ENCODE measurements at places on chromosomes 3 and 15. TPM values are rescaled to one million over a fixed set of nuclear protein-coding genes. Genes with fewer than 3 reads are reported as not detected.

RTP3 gene
- total RNA-seq = not detected

COL6A5 gene
- 4.5 TPM for total RNA-seq

MUSTN1 gene
- 7.3 TPM for total RNA-seq

ASB14 gene
- 0.50 TPM for total RNA-seq

DNA sequence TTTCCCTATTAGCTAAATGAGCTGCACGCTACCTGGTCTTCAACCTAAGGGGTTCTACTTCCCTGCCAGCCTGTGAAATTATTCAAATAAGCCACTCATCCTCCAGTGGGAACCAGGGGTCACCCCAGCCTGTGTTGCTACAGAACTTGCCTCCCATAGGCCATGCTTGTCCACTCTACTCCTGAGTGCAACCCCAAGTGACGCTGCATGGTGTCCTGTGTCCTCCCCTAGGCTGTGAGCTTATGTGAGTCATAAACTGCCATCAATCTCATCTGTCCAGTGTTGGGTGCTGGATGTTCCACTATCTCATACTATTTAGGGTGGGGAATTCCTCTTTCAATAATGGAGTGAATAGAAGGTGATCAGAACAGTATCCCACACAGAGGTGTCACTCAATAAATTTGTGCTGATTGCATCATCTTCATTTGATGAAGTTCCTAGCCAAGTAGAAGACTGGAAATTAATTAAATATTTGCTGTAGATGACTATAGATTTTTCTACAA lies 49.8 kb upstream of the SSR3 start:
- DNase-seq = no peak

GRCh38 chr3:60812502-60812901 lies 438.8 kb downstream of the FHIT start:
- no peak for DNase-seq

GRCh38 chr15:33701304-33701696 lies 267.0 kb upstream of the CHRM5 start:
- DNase-seq = no peak

- no peak for DNase-seq
Observed at GRCh38 chr3:121817753-121818152, 17.1 kb downstream of the IQCB1 start.

- DNase-seq = no peak
Observed at GRCh38 chr15:94460624-94461023, 229.3 kb downstream of the MCTP2 start.

GRCh38 chr3:152438181-152438580 lies 169.5 kb downstream of the MBNL1 start:
- DNase-seq = no peak

DNA sequence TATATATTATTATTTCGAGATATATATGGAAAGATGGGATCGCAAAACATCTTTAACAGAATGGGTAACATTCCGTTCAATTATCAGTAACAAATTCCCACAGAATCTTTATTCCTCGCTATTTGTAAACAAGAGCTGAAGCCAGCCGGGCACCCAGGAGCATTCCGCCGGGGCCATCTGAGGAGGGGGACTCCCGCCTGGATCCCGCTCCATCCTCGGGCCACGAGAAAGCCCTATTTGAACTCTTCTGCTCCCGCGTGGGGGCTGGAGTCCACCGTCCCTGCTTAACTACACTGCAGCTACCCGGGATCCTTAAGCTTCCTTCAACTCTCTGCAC lies 687 bp downstream of the GPR176 start:
- no peak for DNase-seq

DNA sequence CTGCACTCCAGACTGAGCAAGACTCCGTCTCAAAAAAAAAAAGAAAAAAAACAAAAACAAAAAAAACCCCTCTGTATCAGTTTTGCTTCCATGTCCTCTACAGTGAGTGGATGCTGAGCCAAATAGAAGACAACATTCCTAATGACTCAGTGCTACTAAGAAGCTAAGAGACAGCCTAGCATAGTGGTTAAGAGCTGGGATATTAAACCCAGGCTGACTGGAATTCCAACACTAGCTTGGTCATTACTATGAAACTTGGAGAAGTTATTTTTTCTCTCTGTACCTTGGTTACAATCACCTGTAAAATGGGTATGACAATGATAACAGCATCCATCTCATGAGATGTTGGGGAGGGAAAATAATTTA lies 60.9 kb upstream of the PYGO1 start:
- DNase-seq = no peak

- DNase-seq = no peak
Observed at GRCh38 chr3:54705730-54706129, 222.1 kb downstream of the LRTM1 start.

Data from lower lobe of right lung (tissue), 2 donors.